Hepatic stellate cell (primary cell): ENCODE measurements at places on chromosomes 12 and 14.

- no peak for DNase-seq
These were observed 15.6 kb downstream of the TSPAN9 start for GRCh38 chr12:3092764-3093163.

- DNase-seq: no peak
These were observed 3.4 kb downstream of the PNMA1 start for GRCh38 chr14:73710737-73711136.

DNA sequence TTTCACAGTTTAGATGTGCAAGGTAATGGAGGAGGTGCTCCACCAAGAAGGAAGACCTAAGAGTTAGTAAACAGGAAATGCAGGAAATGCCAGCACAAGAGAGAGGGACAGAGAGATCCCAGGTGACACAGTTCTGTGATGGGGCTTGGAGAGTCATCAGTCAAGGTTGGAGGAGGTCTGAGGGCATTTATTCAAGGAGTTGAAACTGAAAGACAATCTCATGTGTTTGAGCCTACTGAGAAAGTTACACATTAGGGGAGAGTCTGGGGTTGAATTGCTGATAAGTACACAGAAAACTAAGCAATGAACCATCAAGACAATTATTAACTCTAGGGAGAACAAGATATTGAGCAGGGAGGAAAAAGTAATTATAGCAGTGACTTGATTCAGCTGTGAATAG is 138.5 kb downstream of the ANO6 start:
- DNase-seq: no peak

DNA sequence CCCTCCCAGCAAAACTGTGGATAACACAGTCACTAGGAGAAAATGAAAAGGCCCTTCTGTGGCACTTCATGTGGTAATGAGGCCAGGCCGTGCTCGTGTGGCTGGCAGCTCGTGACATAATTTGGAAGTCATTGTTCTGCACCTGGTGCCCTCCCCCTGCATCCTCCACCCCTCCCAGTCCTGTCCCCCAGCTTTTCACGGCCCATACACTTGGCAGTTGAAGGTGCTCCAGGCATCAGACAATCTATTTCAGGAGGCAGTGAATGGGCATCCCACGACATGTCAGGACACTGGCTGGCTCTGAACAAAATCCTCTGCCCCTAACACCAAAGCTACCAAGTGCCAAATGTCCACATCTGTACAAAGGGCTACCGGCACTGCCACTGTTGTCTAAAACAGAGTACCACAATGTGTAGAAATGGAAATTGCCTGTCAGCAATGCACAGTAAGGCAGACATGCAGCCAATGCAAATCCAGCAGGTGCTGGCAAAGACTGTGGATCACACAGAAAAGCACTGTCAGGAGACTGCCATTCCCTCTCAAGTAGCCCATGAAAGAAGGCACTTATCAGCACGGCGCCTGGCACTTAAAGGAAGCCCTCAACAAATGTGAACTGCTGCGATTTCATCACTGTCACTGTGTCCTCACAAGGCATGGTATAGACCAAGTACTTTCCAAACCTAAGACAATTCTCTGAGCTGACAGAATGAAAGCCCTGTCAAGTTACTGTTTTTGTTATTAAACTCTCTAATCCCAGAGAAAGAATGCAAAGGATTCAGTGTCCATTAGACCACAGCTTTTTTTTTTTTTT is 39.1 kb downstream of the CORO1C start:
- no peak for DNase-seq

DNA sequence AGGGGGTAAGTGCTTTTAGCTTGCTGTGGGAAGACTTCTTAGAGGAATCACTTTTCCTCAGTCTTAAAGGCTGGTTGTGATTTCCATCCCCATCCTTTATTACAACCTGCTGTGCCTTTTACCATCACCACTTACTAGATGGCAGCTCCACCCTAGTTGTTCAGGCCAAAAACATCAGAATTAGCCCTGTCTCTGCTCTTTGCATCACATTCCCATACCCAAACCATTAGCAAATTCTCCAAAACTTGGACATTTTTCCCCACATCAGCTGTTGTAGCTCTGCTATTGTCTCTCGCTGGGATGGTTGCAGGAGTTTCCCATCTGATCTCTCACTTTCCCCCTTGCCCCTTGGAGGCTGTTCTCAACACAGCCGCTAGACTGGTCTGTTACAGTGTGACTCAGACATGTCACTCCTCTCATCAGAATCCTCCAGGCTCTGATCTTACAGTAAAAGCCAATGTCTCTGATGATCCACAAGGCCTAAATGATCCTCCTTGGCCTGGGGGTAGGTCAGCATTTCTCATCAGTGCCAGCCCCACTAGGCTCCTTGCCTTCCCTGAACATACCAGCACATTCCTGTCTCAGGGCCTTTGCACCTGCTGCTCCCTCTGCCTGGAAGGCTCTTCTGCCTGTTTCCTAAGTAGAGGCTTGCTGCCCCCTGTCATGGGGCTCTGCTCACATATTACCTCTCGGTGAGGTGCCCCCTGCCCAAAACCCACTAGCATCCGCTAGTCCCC is 102.5 kb downstream of the BEGAIN start:
- no peak for DNase-seq

GRCh38 chr12:96263449-96263902 is 69.3 kb downstream of the ELK3 start:
- DNase-seq: no peak
